B cell (primary cell): ENCODE measurements at places on chromosomes 3 and 15. TPM values are rescaled to one million over a fixed set of nuclear protein-coding genes. Genes with fewer than 3 reads are reported as not detected.

Gene COPS2
- total RNA-seq, result 44.5 and 47.8 TPM in 2 replicates

Gene CHST13
- not detected in 2 replicates for total RNA-seq

Gene ADCY5
- total RNA-seq, result not detected in 2 replicates

Gene GPR176
- total RNA-seq, result 0.30 and 0.39 TPM in 2 replicates

Gene ADAMTSL3
- total RNA-seq, result not detected in 2 replicates

Gene SLC24A5
- not detected in 2 replicates for total RNA-seq

Gene CATSPER2
- 17.2 and 21.3 TPM in 2 replicates for total RNA-seq

Gene SYNPR
- total RNA-seq, result not detected in 2 replicates

DNA sequence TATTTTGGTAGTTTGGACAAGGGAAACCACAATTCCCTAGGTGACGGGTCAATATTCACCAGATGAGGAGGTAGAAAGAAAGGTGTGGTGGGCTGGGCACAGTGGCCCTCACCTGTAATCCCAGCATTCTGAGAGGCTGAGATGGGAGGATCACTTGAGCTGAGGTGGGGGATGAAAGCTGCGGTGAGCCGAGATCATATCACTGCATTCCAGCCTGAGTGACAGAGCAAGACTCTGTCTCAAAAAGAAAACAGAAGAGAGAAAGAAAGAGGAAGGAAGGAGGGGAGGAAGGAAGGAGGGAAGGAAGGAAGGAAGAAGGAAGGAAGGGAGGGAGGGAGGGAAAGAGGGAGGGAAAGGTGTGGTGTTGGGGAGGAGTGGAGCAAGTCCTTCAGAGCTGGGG is 56.1 kb upstream of the RNF7 start:
- no peak for DNase-seq

- no peak for DNase-seq
Observed at GRCh38 chr3:152360966-152361365, 92.2 kb downstream of the MBNL1 start.

DNA sequence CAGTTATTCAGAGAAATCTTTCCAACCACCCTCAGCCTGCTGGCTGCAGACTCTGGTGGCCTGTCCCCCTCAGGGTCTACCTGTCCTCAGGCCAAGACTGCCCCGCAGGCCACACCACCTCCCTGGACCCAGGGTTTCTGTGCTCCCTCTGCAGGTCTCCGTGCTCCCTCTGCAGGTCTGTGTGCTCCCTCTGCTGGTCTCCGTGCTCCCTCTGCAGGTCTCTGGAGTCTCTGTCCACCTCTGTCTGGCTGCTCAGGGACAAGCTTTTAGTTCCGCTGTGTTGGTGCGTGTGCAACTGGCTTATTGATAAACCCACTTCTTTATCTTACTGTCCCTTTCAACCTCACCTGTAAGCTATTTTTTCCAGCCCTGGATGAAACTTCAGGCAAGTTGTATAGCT is 30.1 kb downstream of the BDH1 start:
- no peak for DNase-seq

DNA sequence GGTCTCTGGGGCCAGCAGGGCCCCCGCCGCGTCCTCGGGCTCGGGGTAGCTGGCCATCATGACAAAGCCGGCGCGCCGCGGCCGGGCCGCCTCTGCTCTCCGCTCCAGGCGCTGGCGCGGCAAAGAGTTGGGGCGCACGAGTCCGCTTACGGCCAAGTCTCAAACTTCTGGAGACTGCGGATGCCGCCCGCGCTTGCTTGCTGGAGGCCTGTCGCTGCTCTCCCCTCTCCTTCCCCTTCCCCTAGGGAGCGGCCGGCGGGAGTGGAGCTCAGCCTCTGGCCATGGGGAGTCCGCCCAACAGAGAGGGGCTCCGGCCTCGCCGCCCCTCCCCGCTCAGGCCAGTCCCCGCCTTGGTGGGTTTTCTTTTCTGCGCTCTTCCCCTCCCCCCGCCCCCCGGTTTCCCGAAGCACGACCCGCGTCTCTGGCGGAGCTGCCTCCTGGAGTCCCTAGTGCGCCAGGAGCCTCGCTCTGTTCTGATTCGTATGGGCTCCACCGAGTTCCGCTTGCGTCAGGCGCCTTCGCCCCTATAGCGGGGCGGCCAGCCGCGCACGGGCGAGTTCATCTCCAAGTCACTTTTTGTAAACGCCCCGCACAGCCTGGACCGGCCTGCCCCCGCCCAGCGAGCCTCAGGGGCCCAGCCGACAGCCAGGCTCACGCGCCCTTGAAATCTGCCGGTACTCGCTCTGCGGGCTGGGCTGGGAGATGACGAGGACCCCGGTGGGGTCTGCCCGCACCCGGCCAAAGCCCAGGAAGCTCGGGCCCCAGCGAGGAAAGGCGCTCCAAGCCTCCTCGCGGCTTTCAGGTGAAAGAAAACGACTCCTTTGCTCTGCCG is at the start of the genes FOXL2 and FOXL2NB:
Gene FOXL2 (minus strand): TSS at position 475 of the 832 bp plus-strand sequence. CDS start 415 bp downstream, at position 60.
Gene FOXL2NB (plus strand): TSS at position 555 of the 832 bp plus-strand sequence. CDS start 148 bp downstream, at position 703.
- peak; percentile 61 for DNase-seq

- DNase-seq, result no peak
Observed at GRCh38 chr15:62323353-62323890, 158.3 kb upstream of the C2CD4B start.

GRCh38 chr15:48930735-48931134 is 33.0 kb downstream of the SHC4 start:
- DNase-seq, result no peak

DNA sequence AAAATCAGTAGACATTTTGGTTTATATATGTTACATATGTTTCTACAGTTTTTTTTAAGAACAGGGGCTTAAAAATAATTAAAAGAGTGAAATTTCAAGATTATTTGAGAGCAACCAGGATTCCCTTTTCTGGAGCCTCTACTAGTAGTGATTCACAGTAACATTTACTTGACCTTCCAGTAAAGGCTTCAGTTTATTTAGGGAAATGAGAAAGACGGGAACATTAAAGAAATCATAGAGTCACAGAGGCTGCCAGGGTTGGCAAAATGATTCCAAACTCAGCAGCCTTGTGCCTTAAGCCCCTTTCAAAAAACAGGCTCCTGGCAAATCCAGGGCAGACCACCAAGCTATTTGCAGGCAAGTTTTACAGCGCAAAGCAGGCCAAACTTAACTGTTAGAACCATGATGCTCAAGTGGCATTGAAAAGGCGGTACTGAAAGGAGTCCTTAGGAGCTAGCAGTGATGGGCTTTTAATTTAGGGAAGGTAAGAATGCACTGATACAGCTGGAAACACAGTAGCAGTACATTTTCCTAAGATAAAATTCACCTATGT is 201.1 kb upstream of the ADAMTS9 start:
- DNase-seq, result no peak

GRCh38 chr3:12959410-12959809 is 113.8 kb downstream of the IQSEC1 start:
- no peak for DNase-seq

GRCh38 chr3:75115695-75116094 is 501.2 kb upstream of the CNTN3 start:
- no peak for DNase-seq

DNA sequence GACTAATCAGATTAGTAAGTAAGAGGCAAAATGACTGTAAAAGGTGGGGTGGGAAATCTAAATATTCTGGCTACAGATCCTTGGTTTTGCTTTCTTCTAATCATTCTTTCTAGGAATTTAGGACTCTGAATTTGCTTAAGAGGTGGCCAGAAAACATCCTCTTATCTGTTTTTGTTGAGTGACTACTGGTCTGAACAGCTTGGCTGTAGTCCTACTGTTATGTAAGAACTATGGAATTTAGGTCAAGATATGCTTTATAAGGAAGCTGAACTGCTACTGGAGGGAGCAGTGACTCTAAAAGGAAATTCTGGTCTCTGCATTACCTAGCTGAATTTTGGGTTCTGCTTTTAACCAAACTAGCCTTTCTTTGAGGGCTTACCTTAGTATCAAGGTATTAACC is 33.5 kb upstream of the CSPG5 start:
- DNase-seq, result no peak

GRCh38 chr15:49831206-49831965 is 210.5 kb downstream of the DTWD1 start:
- no peak for DNase-seq

GRCh38 chr3:50805321-50805720 is 130.6 kb downstream of the DOCK3 start:
- no peak for DNase-seq

DNA sequence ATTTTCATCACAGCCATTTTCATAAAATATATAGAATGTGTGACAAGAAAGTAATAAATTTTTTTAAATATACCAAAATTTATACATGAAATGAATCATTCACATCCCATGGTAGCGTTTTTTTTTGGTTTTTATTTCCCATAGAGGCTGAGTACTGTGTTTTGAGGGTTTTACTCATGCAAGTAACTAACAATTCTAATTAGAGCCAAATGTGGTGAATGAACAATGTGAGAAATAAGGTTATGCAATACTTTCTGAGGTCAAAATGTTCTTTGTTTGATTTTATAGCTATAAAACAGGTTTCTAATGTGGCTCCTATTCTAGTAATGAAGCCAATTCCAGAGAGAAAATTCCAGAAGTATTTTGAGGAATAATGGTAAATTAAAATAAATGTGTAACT is 386.8 kb downstream of the TBC1D5 start:
- DNase-seq, result no peak

DNA sequence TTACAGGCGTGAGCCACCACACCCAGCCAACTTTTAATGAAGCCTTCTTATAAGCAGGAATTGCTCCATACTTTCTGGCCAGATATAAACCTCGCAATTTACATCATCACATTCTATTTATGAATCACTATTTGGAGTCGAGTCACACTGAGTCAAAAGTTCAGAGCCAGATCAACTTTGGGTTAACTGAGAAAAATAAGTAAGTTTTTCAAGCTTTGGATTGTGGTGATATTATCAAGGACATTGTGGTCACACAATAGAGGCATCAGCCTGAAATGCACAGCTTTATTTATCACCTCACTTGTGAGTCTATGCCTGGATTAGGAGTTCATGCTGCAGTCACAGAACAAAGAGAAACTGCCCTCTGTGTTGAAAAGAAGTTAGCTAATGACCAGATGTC is 1163.5 kb downstream of the ROBO1 start:
- DNase-seq, result no peak

GRCh38 chr15:94168250-94168649 is 63.1 kb upstream of the MCTP2 start:
- peak; percentile 20 for DNase-seq

DNA sequence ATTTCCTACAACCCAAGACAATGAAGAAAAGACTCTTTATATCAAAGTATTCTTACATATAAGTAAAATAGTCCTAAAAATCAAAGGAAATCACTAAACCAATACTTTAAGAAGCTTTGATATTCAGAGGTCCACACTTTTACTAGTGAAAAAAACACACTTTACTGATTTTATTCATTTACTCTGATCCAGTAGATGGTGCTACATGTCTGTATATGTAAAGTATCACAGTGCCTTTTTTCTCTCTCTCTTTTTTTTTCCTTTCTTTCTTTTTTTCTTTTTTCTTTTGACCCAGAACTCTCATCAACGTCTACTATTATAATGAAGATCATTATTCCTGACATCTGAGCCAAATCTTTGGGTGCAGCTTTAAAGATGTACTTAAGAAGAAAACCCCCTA is 10.8 kb upstream of the CCDC39 start:
- DNase-seq, result no peak

DNA sequence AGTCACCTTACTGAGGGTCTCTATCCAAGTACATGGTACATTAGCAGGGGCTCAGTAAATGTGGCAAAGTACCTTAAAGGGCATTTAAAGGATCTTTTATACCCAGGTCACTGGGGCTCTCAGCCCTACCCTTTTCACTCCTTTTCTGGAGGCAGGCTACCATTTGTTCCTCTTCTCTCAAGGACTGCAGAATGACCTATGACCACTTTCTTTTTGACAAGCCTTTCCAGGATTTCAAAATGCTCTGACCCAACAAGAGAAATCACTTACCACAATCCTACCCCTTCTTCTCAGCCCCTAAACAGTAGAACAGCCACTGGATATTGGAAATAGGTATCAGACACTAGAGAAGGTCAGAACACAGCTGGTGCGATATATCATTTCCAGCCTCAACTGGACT is 221.8 kb upstream of the TPRG1 start:
- DNase-seq, result no peak
